Vagina (tissue), 2 donors: ENCODE measurements at places on chromosomes 4 and X.

- no peak for DNase-seq
These were observed 262.7 kb upstream of the MAD2L1 start for GRCh38 chr4:120329386-120329785.

- DNase-seq = no peak
These were observed 60.9 kb downstream of the IRF2 start for GRCh38 chr4:184413261-184414046.

GRCh38 chrX:151729056-151729725, 5.4 kb upstream of the CNGA2 start:
- no peak for DNase-seq

DNA sequence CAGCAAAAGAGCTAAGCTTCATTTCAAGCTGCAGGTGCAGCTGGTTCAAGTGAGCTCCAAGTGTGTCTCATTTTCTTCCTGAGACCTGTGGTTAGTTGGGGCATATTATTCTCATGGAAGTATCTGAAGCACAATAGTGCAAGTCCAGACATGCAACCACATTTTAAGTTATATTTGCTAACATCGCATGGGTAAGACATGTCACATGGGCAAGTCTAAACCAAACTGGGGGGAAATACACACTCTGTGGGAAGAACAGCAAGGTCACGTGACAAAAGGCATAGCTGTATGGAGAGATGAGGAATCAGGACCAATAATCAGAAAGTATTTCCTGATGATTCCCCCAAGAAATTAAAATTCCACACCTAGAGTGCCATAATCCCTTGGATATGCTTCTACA, 94.9 kb upstream of the NDP start:
- no peak for DNase-seq

- DNase-seq = no peak
These were observed 18.0 kb downstream of the SUV39H1 start for GRCh38 chrX:48714573-48714972.

- DNase-seq = no peak
These were observed 69.1 kb downstream of the RHOH start for GRCh38 chr4:40265910-40266274.

GRCh38 chr4:21367567-21367966, 581.0 kb downstream of the KCNIP4 start:
- no peak for DNase-seq

- no peak for DNase-seq
These were observed 137.9 kb upstream of the NALF2 start for GRCh38 chrX:69366183-69366582.

- DNase-seq = no peak
These were observed 74.3 kb upstream of the PPP2R3B start for GRCh38 chrX:460823-461640.

DNA sequence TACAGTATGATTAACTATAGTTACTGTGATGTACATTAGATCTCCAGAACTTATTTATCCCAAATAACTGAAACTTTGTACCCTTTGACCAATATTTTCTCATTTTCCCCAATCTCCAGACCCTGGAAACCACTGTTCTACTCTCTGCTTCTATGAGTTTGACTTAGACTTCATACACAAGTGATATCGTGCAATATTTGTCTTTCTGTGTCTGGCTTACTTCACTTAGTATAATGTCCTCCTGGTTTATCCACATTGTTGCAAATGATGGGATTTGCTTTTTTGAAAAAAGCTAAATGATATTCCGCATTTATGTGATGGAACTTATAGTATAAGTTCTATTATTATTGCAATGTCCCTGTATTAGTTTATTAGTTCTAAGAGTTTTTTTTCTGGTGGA, 81.8 kb upstream of the SOD3 start:
- no peak for DNase-seq

- DNase-seq = no peak
These were observed 952.9 kb downstream of the FAT4 start for GRCh38 chr4:126267689-126268088.

- DNase-seq = no peak
These were observed 1.9 kb downstream of the USP38 start for GRCh38 chr4:143186649-143187048.

DNA sequence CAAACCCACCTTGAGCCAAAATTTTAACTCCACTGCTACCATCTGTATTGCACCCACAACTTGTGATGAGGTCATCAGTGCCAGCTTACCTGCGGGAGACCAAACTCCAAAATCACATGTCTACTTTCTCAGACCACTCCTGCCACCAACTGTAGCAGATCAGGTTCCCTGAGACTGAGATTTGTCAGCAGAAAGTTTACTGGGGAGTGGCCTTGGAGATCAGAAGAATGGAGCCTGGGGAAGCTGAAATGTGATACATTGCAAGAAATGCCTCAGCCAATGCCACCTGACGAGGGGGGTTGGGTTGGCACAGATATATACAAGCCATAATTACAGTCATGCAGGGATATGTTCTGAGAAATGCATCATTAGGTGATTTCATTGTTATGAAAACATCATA, 19.1 kb downstream of the HAUS3 start:
- DNase-seq = no peak

- DNase-seq = no peak
These were observed 4.3 kb downstream of the CLGN start for GRCh38 chr4:140423106-140423505.

DNA sequence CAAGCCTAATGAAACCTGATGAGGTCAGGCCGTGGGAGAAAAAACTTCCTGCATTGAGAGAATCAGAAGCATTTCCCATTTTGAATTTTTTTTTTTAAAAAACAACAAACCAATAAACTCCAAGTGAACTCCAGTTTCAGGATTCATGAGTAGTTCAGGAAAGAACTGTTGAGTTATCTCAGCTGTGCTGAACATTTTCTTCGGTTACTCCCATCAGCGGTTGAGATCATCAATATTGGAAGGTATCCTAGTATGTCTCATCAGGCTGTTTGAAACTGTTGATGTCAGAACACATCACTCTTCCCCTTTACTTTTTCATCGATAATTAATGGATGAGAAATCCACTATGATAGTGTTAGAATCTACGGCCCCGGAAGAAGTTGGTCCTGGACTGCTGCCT, 82.4 kb upstream of the ADGRG2 start:
- DNase-seq = no peak

DNA sequence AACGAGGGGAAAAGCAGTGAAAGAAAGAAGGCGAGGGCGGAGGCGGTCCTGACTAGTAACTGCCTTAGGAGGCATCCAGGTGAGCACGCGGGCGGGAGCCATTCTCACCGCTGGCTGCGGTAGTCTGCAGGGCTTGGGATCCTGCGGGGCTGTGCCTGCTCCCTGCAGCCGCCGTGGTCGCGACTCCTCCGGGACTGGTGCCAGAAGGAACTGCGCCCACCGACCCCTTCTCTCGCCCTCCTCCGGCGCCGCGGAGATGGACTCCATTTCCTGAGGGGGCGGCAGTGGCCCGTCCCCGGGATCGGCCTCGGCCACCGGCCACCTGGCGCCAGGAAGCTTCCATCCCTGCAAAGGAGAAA, 543 bp downstream of the NFXL1 start:
- no peak for DNase-seq

DNA sequence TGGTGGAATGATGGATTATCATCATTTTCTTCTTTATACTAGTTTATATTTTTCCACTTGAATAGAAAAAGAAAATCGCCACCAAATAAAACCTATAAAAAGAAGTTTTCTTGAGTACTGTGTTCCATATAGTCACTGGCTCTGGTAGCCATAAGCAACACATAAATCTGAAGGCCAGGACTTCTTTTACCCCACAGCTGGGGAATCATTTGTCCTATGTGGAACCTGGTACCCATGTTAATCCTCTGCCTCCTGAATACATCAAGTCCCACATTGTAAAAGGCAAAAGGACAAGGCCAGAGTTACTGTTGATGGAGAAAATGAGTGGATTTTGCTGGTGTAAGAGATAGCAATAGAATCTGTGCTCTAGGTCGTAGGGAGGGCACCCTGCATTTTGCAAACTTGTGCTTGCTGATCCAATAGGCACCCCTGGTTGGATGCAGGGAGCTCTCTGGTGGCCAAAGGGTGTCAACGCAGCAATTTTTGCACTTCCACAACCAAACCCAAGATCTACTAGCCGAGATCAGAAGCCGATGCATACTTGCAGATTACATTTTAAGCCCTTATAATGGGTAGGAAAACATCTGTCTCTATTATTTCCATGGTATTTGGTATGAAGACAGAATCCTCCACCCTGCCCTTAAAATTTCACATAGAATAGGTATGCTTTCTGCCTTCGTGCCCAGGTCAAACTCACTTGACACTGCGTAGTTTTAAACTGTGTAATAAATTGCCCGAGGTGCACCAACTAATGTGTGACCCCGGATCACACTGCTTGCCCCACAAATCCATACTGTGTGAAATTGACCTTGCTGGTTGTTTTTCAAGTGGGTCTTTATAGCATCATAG, 146.2 kb upstream of the SCML1 start:
- no peak for DNase-seq

- DNase-seq = no peak
These were observed 53.4 kb downstream of the PPEF2 start for GRCh38 chr4:75848891-75849290.

DNA sequence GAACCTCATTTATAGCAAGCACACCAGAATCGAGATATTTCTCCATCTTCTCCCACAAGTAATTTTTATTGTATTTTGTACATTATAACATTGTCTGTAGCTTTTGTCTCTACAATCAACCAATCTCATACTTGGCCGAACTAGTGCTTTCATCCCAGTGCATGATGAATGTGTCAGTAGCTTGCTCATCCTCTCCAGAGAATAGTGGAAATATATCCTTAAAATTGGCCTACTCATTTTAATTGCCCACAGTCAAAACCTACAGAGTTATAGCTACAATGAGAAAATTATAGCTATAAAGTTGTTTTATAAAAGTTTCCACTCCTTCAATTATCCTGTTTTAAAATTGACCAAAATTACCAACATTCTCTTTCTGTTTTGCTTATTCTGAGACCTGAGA, 103.8 kb downstream of the MAPK10 start:
- no peak for DNase-seq

GRCh38 chr4:25485104-25485503, 108.0 kb downstream of the ANAPC4 start:
- DNase-seq = no peak

DNA sequence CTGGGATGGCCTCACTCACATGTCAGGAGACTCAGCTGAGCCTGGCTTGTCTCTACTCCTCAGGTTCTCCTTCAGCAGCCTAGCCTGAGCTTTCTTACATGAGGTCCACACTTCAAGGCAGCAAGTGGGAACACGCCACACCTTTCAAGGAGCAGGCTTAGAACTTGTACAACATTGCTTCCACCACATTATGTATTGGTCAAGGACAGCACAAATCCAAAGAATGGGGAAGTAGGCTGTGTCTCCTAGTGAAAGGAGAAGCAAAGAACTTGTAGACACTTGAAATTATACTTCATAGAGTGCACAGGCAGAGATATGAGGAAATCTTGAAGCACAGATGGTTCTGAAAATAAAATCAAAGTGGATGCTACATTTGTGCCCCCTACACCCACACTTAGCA, 120.9 kb upstream of the NOCT start:
- no peak for DNase-seq
